SK-MEL-5 (cell line): ENCODE measurements at places on chromosomes 4 and X.
A peak's percentile ranks its signal among the peaks of the same experiment; 100 is the strongest.

- DNase-seq, result no peak
Observed at GRCh38 chr4:54992266-54992665, 133.1 kb downstream of the KDR start.

DNA sequence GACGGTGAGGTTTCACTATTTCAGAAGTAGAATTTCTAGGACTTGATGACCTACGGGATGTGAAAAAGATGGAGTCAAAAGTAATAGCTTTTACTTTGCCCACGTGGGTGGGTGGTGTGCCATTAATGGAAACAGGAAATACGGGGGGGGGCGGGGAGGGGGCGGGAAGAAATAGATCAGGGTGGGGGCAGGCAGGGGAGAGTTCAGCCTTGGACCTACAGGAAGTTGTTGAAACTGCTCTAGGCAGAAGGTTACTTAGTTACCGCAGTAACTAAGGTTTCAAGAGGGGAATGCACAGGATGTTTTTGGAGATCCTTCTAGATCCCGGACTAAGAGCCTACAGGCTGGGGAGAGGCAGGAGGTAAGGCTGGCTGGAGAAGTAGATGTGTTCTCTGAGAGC, 3.6 kb upstream of the FHL1 start:
- no peak for DNase-seq

GRCh38 chr4:123232439-123232838, 164.2 kb upstream of the SPRY1 start:
- no peak for DNase-seq

GRCh38 chrX:124555036-124555595, 208.8 kb downstream of the SH2D1A start:
- DNase-seq, result peak; percentile 46
